ENCODE measurements at places on chromosomes 2 and 18.

DNA sequence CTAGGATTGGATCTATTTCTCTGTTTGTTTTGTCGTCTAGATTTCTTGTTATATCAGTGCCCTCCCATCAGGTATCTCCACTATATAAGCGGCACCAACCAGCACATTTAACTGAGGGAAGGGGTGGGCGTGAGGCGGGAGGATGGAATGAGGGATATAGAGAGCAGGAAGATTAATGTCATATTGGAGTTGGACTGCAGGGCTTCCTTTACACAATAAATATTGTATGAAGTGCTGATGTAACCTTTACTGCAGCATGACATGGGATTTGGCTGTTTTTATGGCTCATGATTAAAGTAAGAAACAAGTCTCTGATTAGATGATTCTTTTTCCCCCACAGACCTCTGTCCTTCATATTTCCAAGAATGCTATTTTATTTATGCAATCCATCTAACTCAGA, 54.8 kb downstream of the TMEM200C start:
- H3K4me1 ChIP-seq, result no peaks in the 10 kb centered on the region
- H3K27ac ChIP-seq, result no peak overlapping the region
- no peak overlapping the region for H3K4me3 ChIP-seq
- DNase-seq, result no peak

DNA sequence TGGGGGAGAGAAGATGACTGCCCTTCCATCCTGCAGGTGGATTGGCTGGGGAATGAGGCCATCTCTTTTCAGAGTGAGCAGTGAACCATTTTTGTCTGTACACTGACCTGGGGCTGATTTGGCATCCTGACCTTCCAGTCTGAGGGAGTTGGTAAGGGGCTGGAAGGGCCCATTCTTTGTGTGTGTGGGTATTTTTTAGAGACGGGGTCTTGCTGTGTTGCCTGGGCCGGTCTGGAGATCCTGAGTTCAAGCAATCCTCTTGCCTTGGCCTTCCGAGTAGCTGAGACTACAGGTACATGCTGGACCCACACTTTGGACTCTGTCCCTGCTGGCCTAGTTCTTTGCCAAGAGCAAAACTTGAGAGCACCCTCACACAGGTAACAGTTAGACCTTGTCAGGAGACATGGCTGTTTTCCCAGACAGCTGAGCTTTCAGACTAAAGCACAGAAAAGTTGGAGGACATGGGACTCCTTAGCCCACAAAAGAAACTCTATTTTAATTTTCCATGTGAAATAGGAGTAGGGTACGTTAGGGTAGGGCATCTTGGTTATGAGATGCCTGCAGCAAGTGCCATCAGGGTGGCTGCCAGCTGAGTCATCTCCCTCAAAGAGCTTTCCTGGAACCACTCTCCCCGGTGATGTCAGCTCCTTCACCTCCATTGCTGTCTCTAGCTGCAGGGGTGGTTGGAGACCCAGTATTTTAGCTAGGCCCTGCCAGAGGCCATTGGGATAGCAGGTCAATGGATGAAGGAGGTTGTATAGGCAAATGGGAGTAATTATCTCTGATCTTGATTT, 60.7 kb downstream of the DGKD start:
- no peaks in the 10 kb centered on the region for H3K36me3 ChIP-seq
- H3K27ac ChIP-seq, result peak overlapping the region; percentile 90
- peaks cover 45% of the 10 kb centered on the region for H3K4me1 ChIP-seq
- no peaks in the 10 kb centered on the region for H3K27me3 ChIP-seq
- DNase-seq, result no peak

- H3K27me3 ChIP-seq, result no peaks in the 10 kb centered on the region
- H3K4me3 ChIP-seq, result no peak overlapping the region
- H3K4me1 ChIP-seq, result no peaks in the 10 kb centered on the region
- H3K27ac ChIP-seq, result no peak overlapping the region
Measured at GRCh38 chr2:140528982-140529381, 1601.8 kb downstream of the LRP1B start.

DNA sequence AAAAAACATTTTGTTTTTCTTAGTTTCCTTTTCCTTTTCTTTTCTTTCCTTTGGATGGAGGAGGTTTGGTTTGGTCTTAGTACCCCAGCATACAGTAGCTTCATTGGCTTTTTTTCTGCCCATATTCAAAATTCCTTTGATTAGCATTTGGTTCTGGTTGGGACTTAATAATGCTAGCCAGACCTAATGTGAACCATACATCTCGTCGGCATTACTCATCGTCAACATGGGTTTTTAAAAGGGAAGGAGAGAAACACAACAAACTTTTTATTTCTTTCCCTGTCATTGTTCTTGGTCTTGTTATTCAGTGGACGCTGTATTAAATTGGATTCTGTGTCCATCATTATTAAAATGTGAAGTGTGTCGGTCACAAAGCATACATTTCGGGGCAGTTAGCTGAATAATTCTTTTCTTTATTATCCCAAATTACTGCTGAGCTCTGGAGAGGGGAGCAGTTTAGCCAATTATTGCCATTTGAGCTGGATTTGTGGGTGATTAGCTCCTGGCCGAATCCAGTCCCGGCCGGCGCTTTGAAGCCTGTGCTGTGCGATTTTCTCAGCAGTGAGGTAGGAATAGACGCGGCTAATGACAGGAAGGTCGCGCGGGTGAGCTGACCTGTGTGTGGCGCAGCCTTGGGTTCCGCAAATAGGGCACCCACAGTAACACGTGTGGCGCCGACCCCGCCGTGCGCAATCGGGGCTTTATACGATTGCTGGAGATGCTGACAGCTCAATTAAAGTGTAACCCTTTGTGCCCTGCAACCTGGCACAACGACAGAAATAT, 303.3 kb downstream of the GBX2 start:
- no peak for DNase-seq
- no peak overlapping the region for H3K27ac ChIP-seq
- no peaks in the 10 kb centered on the region for H3K4me1 ChIP-seq
- H3K4me3 ChIP-seq, result no peak overlapping the region
- no peaks in the 10 kb centered on the region for H3K36me3 ChIP-seq

DNA sequence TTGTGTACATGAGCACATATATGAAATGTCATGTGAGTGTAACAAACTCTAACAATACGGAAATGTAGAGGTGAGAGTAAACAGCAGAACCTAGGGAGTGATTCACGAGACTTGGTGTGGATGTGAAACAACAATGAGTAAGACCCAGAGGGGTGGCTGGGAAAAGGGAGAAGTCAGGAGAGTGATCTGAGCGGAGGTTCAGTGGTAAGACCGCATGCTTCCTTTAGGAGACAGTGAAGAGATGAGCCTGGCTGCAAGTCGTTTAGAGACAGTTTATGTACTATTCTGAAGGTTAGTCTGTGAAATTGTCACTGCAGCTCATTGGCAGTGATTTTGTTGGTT, 150.6 kb downstream of the PRPF40A start:
- DNase-seq, result no peak
- no peak overlapping the region for H3K27ac ChIP-seq
- no peaks in the 10 kb centered on the region for H3K36me3 ChIP-seq
- no peaks in the 10 kb centered on the region for H3K27me3 ChIP-seq
- peaks cover 14% of the 10 kb centered on the region for H3K4me1 ChIP-seq

GRCh38 chr2:114442510-114442909, at the start of gene DPP10:
Gene DPP10, plus strand, starts transcription at chr2:114442641.
- H3K27me3 ChIP-seq, result no peaks in the 10 kb centered on the region
- no peak within 1 kb of the TSS for H3K4me3 ChIP-seq
- no peaks in the 10 kb centered on the region for H3K4me1 ChIP-seq
- peak; percentile 31 for DNase-seq
- no peaks in the 10 kb centered on the region for H3K36me3 ChIP-seq

DNA sequence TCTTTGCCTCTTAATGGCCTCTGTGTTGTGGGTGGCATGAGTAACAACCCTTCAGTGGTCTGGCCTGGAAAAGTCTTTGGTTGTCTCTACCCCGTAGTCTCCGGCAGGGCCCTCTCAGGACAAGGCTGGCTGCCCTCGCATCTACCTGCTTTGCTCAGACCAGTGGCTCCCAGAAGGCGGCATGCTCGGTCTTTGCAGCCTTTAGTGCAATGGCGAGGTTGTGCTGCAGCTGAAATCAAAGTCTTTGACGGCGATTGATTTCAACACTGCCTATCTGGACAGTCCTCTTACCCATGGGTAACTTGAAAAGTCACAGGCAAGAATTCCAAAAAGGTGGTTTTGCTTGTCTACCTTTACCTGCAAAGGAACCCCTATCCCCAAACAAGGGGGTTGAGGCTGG, 95.9 kb downstream of the ALPK2 start:
- H3K27me3 ChIP-seq, result no peaks in the 10 kb centered on the region
- no peak for DNase-seq
- peaks cover 5% of the 10 kb centered on the region for H3K4me1 ChIP-seq
- no peak overlapping the region for H3K27ac ChIP-seq
- H3K36me3 ChIP-seq, result peaks cover 54% of the 10 kb centered on the region
- H3K4me3 ChIP-seq, result no peak overlapping the region

DNA sequence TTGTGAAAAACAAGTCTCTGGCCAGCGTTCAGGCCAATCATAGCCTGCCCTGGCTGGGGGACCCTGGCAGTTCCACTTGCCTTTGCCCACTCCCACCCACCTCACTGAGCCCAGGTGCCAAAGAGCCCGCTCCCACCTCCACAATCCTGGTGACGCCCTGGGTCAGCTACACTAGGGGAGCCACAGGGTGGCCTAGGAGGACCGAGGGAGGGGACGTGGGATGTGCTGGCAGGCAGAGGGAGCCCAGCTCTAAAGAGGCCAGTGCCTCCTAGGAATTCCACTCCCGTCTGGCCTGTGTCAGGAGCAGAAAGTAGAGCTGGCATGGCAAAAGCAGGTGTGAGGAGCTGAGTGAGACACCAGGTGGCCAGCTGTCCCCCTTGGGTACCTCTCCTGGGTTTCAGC, 49.3 kb downstream of the TNS1 start:
- no peaks in the 10 kb centered on the region for H3K27me3 ChIP-seq
- H3K4me3 ChIP-seq, result no peak overlapping the region
- H3K27ac ChIP-seq, result no peak overlapping the region
- DNase-seq, result no peak
- peaks cover 8% of the 10 kb centered on the region for H3K4me1 ChIP-seq
- peaks cover 3% of the 10 kb centered on the region for H3K36me3 ChIP-seq

DNA sequence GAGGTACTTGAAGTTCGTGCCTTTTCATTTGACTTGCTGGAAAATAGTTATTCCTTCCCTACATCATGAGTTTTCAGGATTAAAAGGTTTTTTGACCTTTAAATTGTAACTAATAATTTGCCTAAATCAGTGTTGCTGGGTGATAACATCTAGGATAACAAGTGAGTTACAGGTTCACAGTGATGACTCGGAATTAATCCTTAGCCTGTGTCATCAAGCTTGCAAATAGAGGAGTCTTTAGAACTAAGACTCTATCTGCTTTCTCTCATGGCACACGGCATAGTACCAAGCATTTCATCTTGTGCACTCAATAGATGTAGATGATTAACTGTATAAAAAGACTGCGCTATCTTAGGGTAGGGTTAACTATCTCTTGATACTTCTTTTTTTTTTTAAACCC, 79.5 kb downstream of the CAMKMT start:
- no peak overlapping the region for H3K4me3 ChIP-seq
- H3K27ac ChIP-seq, result no peak overlapping the region
- no peaks in the 10 kb centered on the region for H3K27me3 ChIP-seq
- no peaks in the 10 kb centered on the region for H3K36me3 ChIP-seq
- H3K4me1 ChIP-seq, result no peaks in the 10 kb centered on the region

DNA sequence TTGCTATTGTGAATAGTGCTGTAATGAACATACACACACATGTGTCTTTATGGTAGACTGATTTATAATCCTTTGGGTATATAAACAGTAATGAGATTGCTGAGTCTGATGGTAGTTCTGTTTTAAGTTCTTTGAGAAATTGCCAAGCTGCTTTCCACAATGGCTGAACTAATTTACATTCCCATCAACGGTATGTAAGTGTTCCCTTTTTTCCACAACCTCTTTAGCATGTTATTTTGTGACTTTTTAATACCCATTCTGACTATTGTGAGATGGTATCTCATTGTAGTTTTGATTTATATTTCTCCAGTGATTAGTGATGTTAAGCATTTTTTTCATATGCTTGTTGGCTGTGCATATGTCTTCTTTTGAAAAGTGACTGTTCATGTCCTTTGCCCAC, 86.7 kb downstream of the TTC27 start:
- H3K4me1 ChIP-seq, result peaks cover 20% of the 10 kb centered on the region
- no peaks in the 10 kb centered on the region for H3K36me3 ChIP-seq
- H3K27me3 ChIP-seq, result no peaks in the 10 kb centered on the region
- DNase-seq, result no peak

DNA sequence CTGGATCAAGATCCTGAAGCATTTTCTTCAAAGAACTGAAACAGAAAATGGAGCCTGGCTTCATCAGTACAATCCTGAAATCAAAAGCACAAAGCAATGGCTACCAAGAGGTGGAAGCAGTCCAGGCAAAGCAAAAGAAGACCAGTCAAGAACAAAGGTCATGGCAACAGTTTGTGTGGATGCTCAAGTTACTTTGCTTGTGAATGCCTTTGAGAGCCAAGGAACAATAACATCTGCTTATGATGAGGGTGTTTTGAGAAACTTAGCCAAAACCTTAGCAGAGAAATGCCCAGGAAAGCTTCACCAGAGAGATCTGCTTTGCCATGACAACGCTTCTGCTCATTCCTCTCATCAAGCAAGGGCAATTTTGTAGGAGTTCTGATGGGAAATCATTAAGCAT, 723.1 kb downstream of the TMEM182 start:
- no peak for DNase-seq
- H3K4me3 ChIP-seq, result no peak overlapping the region
- H3K36me3 ChIP-seq, result no peaks in the 10 kb centered on the region

GRCh38 chr2:177393203-177393755, 706 bp downstream of the AGPS start:
- no peaks in the 10 kb centered on the region for H3K27me3 ChIP-seq
- H3K4me3 ChIP-seq, result peak overlapping the region; percentile 89
- peaks cover 35% of the 10 kb centered on the region for H3K4me1 ChIP-seq
- DNase-seq, result peak; percentile 38
- no peaks in the 10 kb centered on the region for H3K36me3 ChIP-seq
- peak overlapping the region; percentile 71 for H3K27ac ChIP-seq

- DNase-seq, result no peak
- no peaks in the 10 kb centered on the region for H3K36me3 ChIP-seq
- H3K27ac ChIP-seq, result no peak overlapping the region
- no peak overlapping the region for H3K4me3 ChIP-seq
- H3K27me3 ChIP-seq, result no peaks in the 10 kb centered on the region
- H3K4me1 ChIP-seq, result no peaks in the 10 kb centered on the region
Measured at GRCh38 chr2:83365476-83365875, 1093.6 kb downstream of the SUCLG1 start.

GRCh38 chr18:77668219-77668618, 418.6 kb downstream of the GALR1 start:
- no peak overlapping the region for H3K27ac ChIP-seq
- no peaks in the 10 kb centered on the region for H3K36me3 ChIP-seq
- no peak overlapping the region for H3K4me3 ChIP-seq

- no peaks in the 10 kb centered on the region for H3K36me3 ChIP-seq
- DNase-seq, result no peak
- H3K27me3 ChIP-seq, result no peaks in the 10 kb centered on the region
- H3K27ac ChIP-seq, result no peak overlapping the region
- H3K4me3 ChIP-seq, result no peak overlapping the region
Measured at GRCh38 chr2:138182937-138183312, 218.7 kb downstream of the HNMT start.

GRCh38 chr2:191382801-191383200, 137.6 kb downstream of the MYO1B start:
- no peaks in the 10 kb centered on the region for H3K27me3 ChIP-seq
- peak overlapping the region; percentile 44 for H3K27ac ChIP-seq
- no peak for DNase-seq
- H3K4me1 ChIP-seq, result peaks cover 58% of the 10 kb centered on the region

Data from osteoblast (primary cell).